ENCODE measurements at places on chromosomes 12 and 14. TPM values are rescaled to one million over a fixed set of nuclear protein-coding genes. Genes with fewer than 3 reads are reported as not detected.

The NRXN3 gene
- not detected for total RNA-seq

The KLRC1 gene
- not detected for total RNA-seq

The HAL gene
- 0.57 TPM for total RNA-seq

The BICDL1 gene
- 134 TPM for total RNA-seq

The BCL11B gene
- 210 TPM for total RNA-seq

The ADAMTS20 gene
- total RNA-seq = not detected

The NUDT4 gene
- 78.2 TPM for total RNA-seq

The TAS2R8 gene
- not detected for total RNA-seq

The SRP54 gene
- 44.0 TPM for total RNA-seq

The KRT79 gene
- not detected for total RNA-seq

The NTS gene
- not detected for total RNA-seq

The MAP1LC3B2 gene
- 2.2 TPM for total RNA-seq

The FOXM1 gene
- total RNA-seq = 3.8 TPM

The RPGRIP1 gene
- total RNA-seq = not detected
